ENCODE measurements at places on chromosomes 16 and 17. TPM values are rescaled to one million over a fixed set of nuclear protein-coding genes. Genes with fewer than 3 reads are reported as not detected.

DNA sequence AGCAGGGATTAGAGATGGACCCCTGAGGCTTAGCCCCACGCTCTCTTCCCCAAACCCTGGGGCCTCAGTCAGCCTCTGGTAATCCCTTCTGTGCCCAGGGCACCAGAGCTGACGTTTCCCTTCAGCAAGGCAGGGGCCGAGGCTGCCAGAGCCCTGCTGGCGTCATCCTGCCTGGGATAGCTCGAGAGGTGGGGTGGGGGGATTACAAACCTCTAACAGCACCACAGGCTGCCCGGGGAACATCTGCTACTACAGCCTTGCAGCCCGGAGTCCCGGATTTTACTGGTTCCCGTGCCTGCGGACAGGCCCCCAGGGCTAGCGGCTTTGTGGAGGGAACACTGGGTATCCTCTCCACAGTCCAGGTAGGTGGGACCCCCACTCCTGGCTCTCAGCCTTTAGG lies at the start of gene AANAT:
Gene AANAT (plus strand): TSS at position 238 of the 400 bp plus-strand sequence. CDS start 1,144 bp downstream, outside the sequence.
- no peak for DNase-seq

DNA sequence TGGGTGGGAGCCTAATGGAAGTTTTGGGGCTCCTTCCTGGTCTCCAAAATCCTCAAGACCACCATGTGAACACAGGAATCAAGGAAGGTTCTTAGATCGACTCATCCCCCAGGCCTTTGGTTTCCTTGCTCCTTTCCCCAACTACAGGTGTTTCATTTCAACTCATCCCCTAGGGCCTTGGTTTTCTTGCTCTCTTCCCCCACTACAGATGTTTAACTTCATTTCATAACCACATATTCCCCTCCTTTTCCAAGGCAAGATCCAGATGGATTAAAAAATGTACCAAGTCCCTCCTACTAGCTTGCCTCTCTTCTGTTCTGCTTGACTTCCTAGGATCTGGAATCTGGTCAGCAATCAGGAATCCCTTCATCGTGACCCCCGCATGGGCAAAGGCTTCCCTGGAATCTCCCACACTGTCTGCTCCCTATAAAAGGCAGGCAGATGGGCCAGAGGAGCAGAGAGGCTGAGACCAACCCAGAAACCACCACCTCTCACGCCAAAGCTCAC lies at the start of gene CCL11:
Gene CCL11 (plus strand): TSS at position 457 of the 507 bp plus-strand sequence. CDS start 67 bp downstream, outside the sequence.
- no peak for DNase-seq

DNA sequence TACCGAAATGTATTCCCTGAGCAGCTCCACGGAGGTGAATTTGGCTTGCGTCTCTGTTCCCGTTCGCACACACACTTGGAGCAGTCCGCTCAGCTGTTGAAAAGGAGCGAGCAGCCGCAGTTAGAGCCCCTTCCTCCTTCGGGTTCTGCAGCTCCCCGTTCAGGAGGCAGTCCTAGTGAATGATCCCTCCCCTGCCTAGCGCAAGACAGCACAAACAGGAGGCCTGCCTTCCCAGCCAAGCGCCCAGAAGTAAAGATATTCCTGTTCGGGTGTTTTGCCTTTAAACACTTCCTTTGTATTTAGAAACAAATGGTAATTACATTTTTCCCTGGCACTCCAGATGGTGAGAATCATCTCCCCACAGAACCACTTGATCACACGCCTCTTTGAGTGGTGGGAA lies 64.7 kb downstream of the ABCC12 start:
- DNase-seq, result no peak

GRCh38 chr16:5036228-5037156 lies 2.8 kb upstream of the NAGPA start:
- DNase-seq, result no peak

The RAC3 gene
- total RNA-seq, result 2.6 TPM

The CYGB gene
- 48.7 TPM for total RNA-seq

Measured in right atrium auricular region (tissue), 2 donors.